ENCODE measurements at places on chromosomes 6 and 20.
A peak's percentile ranks its signal among the peaks of the same experiment; 100 is the strongest.

DNA sequence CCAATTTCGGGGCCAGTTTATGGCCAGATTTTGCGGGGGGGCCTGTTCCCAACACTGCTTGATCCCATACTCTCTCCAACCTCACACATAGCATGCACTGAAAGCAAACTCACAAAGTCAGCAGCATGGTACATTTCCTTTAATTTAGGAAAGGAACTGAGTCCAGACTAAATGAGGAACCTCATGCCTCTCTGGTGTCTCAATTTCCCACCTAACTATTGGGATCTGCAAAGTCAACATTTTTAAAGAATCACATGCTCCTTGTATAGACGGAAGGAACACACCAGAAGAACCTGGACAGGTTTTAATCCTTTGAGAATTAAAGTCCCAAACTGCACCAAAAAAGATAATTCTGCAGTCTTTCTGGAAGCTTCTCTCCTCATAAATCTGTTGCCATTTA is 33.3 kb downstream of the FAM50B start:
- DNase-seq: no peak

GRCh38 chr6:18021166-18021850 is 33.9 kb upstream of the KIF13A start:
- DNase-seq: no peak

GRCh38 chr6:16718356-16718755 is 42.9 kb downstream of the ATXN1 start:
- DNase-seq: no peak

DNA sequence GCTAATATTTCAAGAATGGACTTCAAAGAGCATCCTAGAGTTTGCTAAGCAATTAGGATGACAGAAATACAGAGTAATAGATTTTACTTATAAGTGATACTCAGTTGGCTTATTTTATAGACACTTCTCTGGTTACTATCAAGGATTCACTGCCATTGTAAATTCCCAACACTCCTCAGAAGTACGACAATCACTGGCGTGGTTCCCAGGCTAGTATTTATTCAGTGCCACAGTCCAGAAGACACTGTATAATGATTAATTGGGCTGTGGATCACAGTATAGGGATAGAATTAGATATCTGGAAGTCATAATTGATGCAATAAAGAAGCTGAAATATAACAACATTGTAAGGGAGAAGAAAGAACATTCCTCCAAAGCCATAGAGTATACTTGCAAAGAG is 15.7 kb downstream of the MANEA start:
- no peak for DNase-seq

GRCh38 chr20:62710886-62711702 is 2.5 kb downstream of the NTSR1 start:
- DNase-seq: no peak

GRCh38 chr6:90877616-90878015 is 290.7 kb upstream of the MAP3K7 start:
- DNase-seq: no peak

DNA sequence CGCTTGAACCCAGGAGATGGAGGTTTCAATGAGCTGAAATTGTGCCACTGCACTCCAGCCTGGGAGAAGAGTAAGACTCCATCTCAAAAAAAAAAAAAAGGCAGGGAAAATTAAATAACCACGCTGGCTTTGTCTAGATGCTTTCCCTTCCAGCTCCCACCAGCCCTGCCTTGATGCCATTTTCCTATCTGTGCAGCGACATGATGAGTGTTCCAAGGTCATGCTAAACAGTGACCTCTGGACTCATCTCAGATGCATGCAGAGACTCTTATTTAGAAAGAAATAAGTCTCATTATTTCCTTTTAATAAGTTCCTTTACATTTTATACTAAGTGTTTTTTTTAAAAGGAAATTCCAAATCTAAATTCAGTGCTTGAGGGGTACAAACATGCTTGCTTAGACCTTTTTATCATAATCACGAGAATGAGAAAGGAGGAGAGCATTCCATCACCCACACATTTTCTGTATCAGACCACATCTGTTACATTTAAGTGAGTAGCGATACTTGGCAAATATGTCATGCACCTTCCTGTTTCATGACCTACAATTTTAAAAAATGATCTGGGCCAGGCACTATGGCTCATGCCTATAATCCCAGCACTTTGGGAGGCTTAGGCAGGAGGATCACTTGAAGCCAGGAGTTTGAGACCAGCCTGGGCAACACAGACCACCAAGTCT is 101.1 kb upstream of the RREB1 start:
- no peak for DNase-seq

DNA sequence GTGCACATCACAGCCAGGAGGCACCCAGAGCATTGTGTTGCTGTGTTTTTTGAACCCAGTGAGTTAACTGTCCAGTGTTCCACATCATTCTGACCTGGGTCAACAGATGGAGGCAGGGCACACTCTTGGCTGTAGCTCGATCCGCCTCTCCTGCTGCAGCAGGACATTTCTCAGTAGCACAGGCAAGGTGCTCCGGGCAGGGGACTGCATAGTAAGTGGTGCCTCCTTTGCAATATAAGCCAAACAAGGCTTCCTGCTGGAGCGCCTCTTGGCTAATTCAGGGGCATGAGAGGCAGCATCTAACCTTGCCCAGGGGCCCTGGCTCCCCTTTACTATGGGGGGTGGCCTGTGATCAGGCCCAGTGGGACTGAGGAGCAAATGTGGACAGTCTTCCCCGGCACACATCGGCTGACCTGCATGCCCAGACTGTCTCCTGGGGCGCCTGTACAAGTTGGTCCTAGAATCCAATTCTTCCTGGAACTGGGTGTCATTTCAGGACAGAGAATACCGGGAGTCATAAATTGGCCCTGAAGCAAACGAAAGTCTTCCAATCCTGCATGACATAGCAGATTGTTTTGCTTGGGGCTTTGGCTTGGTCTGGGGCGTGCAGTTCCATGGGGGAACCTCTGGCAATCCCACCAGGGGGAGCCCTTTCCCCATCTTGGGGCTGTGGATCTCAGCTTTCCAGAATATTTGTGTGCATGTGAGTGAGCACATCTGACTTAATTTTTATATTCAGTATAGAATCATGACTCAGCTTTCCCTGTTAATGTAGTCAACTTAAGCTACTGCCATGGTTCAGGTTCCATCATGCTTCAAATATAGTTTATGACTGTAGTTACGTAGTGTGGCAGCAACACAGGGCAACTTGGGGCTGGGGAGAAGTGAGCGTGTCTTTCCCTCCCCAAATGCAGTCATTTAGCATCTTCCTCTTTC is 56.0 kb upstream of the DDR1 start:
- peak; percentile 92 for DNase-seq

GRCh38 chr20:61968932-61969331 is 96.7 kb downstream of the TAF4 start:
- DNase-seq: no peak

DNA sequence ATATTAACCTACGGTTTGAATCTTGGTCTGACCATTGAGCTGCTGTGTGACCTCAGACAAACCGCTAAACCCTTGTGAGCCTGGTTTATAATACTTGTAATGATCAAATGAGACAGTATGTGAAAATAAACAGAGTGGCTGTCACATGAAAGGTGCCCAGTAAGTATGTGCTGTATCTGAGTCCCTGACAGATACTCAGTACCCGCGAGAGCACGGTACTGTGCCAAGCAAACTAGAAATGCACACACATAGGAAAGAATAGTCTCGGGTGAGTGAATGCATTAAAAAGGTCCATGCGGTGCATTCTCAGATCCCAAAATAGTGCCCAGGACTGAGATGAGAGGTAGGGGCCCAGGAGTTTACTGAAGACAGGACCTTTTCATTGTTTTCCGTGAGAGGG is 93.3 kb downstream of the PPP1R14C start:
- no peak for DNase-seq
